Activated CD4-positive, alpha-beta memory T cell treated with anti-CD3 and anti-CD28 coated beads, Interleukin-2, amount 10 ng/mL, durations not matched to agents 7 days and 5 days (primary cell): ENCODE measurements at places on chromosomes 3 and 15.

DNA sequence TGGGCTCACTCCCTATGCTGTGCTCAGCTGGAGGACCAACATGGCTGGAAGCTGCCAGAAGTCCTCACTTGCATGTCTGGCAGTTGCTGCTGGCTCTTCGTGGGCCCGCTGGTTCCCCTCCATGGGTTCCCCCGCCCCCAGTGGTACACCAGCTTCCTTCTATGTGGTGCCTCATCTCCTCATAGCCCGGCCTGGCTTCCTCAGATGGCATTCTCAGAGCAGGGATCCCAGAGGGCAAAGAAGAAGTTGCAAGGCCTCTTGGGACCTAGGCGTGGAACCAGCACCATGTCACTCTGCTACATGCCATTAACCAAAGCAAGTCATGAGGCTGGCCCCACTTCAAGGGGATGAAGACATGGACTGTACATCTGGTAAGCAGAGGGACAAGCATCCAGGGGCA lies 2.9 kb upstream of the CFAP92 start:
- no peak for DNase-seq

DNA sequence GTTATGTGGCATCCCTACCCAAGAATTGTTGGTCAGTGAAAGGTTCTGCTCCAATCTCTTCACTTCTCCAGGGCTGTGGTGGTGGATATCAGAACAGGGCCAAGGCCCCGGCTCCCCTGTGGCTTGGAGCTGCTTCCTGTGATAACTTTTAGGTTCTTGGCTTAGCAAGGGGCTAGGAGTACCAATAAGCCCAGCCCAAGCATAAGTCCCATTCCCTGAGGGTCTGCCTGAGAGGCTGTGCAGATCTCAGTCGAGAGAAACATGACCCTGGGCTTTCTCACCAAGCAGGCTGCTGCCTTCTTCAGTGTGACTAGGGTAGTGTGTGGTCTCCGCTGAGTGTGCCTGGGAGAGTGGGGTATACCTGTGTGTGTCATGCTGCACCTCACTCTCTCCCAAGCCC lies 7.1 kb downstream of the CLK3 start:
- DNase-seq: no peak

GRCh38 chr3:87549208-87549607 lies 272.8 kb upstream of the POU1F1 start:
- DNase-seq: no peak

DNA sequence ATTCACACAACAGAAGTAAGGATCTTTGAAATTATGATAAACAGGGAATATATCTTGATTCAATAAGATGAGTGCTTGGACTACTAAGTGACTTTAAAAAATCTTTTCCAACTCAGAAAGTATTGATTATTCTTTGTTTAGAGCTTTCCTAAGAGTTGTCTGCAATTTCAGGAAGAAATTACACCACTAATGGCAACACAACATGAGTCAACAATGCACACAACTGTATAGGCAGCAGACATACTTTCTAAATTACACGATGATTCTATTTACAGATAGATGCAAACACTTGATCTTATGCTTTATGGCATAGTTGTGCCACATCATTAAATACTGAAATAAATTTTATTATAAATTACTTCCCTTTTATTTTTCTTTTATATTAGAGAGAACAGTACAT lies 4.4 kb downstream of the NAA50 start:
- DNase-seq: no peak

GRCh38 chr15:62343397-62343796 lies 178.3 kb upstream of the C2CD4B start:
- no peak for DNase-seq

DNA sequence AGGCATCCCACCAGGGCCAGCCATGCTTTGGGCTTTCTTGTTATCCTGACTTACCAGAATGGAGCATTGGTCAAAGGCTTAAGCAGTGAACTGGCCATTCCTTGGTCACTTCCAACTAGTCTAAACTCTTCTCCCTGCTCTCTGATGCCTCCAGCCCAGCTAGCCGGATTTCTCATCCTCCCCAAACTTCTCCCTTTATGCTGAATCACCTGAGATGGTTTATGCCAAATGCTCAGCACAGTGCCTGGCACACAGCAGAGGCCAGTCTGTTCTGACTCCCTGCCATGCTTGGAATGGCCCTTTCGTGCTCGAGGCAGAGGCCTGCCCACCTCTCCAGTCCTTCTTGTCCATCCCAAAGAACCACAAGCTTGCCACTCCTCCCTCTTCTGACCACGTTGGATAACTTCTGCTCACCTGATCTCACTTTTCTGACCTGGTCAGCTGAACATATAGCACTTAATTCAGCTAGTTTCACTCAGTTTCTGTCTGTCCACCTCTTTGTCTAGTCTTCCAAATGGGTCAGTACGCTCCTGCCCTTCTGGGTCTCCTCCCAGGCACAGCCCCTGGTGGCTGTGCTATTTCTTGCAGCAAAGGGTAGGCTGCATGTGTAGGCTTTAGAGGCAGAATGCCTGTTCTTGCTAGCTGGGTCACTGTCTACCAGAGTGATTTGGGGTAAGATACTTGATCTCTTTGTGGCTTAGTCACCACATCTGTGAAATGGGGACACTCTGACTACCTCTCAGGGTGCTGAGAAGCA lies 2.2 kb upstream of the RBP1 start:
- no peak for DNase-seq

GRCh38 chr3:64717872-64718613 lies 30.2 kb upstream of the ADAMTS9 start:
- DNase-seq: no peak

DNA sequence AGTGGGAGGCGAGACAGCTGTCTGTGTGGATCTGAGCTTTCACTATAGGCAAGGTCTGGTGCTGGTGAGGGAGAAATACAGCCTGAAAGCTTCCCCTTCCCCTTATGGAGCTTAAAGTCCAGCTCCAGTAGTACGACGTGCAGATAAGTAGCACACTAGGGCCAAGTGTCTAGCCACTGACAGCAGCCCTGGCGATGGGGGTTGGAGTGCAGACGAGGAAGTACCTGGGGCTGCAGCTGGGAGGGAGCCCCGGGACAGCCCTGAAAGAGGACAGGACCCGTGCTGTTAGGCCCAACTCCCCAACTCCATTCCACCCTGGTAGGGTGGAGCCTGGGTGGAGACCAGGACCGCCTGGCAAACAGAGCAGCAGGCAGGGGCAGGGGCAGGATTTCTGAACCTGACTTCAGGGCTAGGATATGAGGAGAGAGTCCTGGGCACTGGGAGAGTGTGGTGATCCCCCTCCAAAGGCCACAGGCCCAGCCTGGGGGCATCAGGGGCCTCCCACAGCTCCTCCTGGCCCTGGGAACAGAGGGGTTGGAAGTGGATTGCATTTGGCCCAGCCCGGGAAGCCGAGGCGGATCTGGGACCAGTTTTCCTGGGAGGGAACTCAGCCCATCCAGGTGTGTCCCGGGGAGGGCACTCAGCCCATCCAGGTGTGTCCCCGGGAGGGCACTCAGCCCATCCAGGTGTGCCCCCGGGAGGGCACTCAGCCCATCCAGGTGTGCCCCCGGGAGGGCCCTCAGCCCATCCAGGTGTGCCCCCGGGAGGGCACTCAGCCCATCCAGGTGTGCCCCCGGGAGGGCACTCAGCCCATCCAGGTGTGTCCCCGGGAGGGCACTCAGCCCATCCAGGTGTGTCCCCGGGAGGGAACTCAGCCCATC lies 42.8 kb downstream of the BDH1 start:
- no peak for DNase-seq
